ENCODE measurements at places on chromosomes 2 and 18. TPM values are rescaled to one million over a fixed set of nuclear protein-coding genes. Genes with fewer than 3 reads are reported as not detected.

AKAIN1 gene
- 0.91 TPM for polyA plus RNA-seq

CXCR1 gene
- polyA plus RNA-seq, result 0.09 TPM

RBM45 gene
- 8.4 TPM for polyA plus RNA-seq

C2orf66 gene
- polyA plus RNA-seq, result 0.16 TPM

DNA sequence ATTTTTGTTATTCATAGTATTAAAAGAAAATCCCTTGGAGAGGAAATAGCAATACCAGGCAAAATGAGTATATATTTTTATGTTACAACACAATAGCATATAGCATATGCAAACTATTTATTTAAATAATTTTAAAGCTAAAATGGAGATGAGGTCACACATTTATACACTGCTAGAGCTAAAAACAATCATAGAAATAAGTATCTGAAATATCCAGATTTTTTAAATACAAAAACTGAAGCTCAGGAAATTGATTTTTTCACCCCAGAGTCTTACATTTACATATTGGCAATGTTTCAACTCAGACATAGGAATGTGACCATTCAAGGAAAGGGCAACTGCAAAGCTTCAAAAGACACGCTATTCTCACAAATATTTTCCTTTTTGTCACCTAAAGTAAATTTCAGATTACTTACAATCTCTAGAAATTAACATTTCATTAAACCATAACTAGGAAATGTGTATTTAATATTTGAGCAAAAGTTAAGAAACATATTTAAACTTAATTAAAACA is 8.9 kb downstream of the TFPI start:
- DNase-seq, result no peak
- peaks cover 36% of the 10 kb centered on the region for H3K4me1 ChIP-seq
- H3K27ac ChIP-seq, result no peak overlapping the region
- no peak overlapping the region for H3K4me3 ChIP-seq
- H3K36me3 ChIP-seq, result no peaks in the 10 kb centered on the region

- H3K4me1 ChIP-seq, result no peaks in the 10 kb centered on the region
- H3K36me3 ChIP-seq, result no peaks in the 10 kb centered on the region
- H3K27me3 ChIP-seq, result no peaks in the 10 kb centered on the region
- no peak overlapping the region for H3K27ac ChIP-seq
- no peak for DNase-seq
- no peak overlapping the region for H3K4me3 ChIP-seq
Observed at GRCh38 chr2:66217039-66217585, 217.8 kb upstream of the MEIS1 start.

GRCh38 chr2:43754180-43754579 is 19.7 kb upstream of the DYNC2LI1 start:
- no peaks in the 10 kb centered on the region for H3K4me1 ChIP-seq
- no peak for DNase-seq
- no peaks in the 10 kb centered on the region for H3K27me3 ChIP-seq
- H3K27ac ChIP-seq, result no peak overlapping the region

DNA sequence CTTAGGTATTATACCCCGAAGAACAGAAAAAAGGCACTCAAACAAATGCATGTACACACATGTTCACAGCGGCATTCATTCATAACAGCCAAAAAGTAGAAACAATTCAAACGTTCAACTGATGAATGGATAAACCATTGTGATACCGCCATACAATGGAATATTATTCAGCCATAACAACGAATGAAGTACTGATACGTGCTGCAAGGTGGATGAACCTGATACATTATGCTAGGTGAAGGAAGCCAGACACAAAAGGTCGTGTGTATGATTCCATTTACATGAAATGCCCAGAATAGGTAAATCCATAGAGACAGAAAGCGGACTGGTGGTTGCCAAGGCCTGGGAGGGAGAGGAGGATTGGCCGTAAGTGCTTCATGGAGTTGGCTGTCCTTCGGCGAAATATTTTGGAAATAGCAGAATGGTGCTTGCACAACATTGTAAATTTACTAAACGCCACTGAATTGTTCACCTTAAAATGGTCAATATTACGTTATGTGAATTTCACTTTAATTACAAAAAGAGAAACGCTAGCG is 750 bp upstream of the RMP24 start:
- H3K4me3 ChIP-seq, result peak overlapping the region; percentile 57
- no peak for DNase-seq
- no peaks in the 10 kb centered on the region for H3K4me1 ChIP-seq
- peak overlapping the region; percentile 49 for H3K27ac ChIP-seq
- no peaks in the 10 kb centered on the region for H3K36me3 ChIP-seq

- no peak overlapping the region for H3K4me3 ChIP-seq
- no peak for DNase-seq
- H3K4me1 ChIP-seq, result no peaks in the 10 kb centered on the region
- no peaks in the 10 kb centered on the region for H3K27me3 ChIP-seq
- no peaks in the 10 kb centered on the region for H3K36me3 ChIP-seq
Observed at GRCh38 chr2:109454765-109455394, 158.9 kb downstream of the SEPTIN10 start.

- H3K4me3 ChIP-seq, result no peak overlapping the region
- DNase-seq, result no peak
- no peaks in the 10 kb centered on the region for H3K36me3 ChIP-seq
- no peaks in the 10 kb centered on the region for H3K27me3 ChIP-seq
- no peak overlapping the region for H3K27ac ChIP-seq
- no peaks in the 10 kb centered on the region for H3K4me1 ChIP-seq
Observed at GRCh38 chr2:150609831-150610582, 122.5 kb upstream of the RND3 start.
